ENCODE measurements at places on chromosomes 6 and 20.
A peak's percentile ranks its signal among the peaks of the same experiment; 100 is the strongest.

DNA sequence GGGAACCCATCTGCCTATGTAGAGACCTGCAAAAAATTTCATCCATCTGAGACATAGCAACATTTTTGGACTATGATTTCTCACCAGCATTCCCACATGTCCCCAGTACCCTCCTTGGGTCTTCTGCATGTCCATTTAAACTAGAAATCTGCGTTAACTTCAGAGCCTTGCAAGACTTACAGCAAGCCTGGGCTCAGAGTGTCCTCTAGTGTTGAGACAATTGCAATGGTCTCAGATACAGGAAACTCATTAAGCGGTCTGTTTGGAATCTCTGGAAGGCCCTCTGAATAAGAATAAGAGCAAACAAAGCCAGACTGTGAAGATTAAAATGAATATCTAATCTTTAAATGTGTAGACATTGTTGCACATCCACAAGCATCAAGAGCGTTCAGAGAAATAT lies 20.5 kb upstream of the PI3 start:
- DNase-seq = no peak

DNA sequence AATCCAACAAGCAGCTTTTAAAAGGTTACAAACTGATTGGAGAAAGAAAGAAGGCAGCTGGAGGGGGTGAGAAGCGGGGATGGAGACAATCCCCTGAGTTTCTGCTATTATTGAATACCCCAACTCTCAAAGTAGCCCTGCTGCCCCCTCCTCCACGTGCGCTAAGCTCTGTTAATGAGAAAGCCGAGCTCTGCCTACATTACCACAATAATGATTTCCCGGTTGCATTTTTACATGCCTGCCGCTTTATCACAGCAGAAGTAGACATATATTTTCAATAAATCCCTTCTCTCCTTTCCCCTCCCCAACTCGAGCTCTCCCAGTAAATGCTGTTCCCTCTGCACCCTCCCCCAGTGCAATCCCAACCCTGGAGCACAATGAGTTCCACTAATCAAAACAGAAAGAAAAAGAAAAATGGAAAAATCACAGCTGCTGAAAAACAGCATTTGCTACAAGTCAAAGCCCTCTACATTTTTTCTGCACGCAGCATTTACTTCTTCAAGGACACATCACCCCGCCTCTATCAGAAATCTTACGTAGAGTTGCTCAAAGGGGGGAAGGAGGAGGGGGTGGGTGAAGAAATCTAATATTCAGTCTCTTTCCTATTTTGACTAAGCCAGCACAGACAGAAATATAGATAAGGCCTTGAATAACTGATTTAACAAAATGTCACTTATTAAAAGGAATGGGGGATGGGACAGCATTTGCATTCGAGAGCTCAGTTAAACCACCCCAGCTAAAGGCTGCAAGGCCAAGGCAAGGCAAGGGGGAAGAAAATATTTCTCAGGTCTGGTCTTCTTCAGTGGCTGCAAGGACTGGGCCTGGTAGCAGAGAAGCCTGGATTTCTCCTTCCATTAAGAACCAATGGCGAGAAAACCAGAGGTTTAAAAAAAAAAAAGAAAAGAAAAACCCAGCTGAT lies 10.7 kb downstream of the TRERF1 start:
- DNase-seq = peak; percentile 68

DNA sequence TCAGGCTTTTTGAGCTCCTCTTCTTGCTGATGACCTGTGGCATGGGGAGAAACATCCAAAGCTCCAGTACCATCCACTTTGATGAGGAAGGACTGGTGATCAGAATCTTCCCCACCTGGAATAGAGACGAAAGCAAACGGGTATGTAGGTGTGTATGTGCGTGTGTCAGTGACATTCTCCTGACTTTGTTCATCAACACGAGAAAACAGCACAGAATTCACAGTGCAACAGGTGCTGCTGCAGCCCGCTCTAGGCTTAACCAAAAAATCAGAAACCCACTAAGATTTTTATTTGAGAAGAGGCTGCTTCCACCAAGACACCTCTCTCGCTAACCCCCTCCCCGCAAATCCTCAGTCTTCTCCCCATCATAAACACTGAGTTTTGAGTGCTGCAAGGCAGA lies 8.1 kb downstream of the BNIP5 start:
- DNase-seq = no peak

DNA sequence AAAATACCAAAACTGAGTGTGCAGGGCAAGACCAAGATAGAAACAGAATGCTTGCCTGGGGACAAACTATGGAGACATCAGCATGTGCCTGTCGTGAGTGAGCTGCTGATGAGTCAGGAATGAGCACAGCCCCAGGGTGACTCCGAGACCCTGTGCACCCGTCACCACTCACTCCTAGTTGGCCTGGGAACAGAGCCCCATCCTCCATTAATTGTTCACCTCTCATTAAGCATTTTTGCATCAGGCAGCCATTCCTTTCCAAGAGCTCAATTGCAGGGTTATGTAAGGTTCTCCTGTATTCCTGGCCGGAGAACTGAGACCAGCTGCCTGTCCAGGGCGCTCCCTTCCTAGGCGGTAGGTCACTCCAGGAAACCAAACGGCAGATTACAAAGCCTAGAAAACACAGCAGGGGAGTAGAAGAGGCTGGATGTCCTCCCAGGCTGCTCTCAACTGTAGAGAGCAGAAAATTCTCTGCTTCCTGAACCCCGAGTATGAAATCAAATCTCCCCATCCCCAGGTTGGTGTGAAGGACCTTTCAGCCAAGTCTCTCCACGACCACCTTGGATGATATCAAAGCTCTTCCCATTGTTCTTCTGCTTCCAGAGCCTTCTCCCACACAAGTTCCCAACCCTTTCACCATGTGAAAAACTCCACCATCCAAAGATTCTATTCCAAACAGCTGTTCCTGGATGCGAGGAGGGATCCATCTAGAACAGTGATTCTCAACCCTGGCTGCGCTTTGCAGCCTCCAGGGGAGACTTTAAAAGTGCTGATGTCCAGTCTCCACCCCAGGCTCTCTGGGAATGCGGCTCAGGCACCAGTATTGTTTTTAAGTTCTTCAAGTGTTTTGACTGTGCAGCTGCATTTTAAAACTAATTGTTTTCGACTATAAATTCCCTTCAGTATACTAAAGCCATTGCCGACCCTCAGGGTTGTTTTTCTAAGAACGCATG lies 532.6 kb upstream of the JARID2 start:
- no peak for DNase-seq

DNA sequence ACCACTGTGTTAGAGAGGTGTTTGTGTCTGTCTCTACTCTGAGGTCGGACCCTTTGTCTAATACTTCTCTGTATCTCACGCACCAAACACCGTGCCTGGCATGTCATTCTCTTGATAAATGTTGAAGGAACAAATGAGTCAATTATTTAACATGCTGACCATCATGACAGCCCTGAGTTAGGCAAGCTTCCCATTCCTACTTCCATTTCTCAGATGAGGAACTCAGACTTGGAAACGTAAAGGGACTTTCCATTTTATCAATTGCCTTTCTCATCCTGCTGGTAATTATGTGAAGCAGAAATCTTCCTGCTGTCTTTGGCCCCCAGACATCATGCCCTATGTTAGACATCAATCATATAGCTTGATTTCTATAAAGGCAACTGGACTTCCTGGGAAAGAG lies 227.0 kb upstream of the ECI2 start:
- DNase-seq = no peak

DNA sequence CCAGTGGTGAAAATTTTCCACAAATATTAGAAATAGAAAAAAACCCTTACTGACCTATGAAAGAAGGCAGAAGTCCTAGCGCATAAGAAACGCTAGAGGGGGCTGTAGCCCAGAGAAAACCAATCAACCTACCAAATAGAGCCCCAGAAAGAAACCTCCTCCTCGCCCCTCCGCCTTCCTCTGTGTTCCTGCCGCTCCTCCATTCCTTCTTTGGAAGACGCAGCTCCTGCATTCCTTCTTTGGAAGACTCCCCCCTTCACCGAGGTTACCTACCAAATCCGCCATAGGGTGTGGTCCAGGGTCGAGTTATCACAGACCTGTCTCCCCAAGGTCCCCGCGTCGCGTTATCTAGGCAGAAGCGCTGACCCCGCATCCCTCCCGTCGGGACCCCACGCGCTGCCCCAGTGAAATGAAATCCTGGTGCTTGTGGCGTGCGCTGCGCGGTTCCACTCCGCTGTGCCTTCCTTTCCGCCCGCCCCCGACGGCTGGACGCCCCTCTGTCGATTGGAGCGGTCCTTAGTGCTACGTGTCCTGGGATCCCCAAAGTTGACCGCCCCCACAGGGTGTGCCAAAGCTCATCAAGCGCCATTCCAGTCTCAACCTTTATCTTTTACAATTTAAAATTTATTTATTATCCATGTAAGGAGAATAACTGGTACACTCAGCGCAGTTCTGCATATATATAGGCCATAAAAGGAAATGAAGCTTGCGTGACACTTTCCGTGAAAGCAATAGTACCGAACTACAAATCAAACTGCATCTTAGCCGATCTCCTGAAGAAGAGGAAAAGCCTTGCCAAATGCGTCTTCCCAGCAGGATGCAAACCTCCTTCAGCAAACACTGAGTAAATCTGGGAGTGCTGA lies 13.0 kb downstream of the RPP21 start:
- DNase-seq = peak; percentile 66
